ENCODE measurements at places on chromosomes 7 and 10. TPM values are rescaled to one million over a fixed set of nuclear protein-coding genes. Genes with fewer than 3 reads are reported as not detected.

PAX4 gene
- total RNA-seq, result not detected

PRXL2A gene
- 162 TPM for total RNA-seq

AP5Z1 gene
- 10.5 TPM for total RNA-seq

LSM5 gene
- 41.5 TPM for total RNA-seq

C10orf62 gene
- total RNA-seq, result not detected

CDK14 gene
- total RNA-seq, result 59.6 TPM

FXYD4 gene
- not detected for total RNA-seq
